ENCODE measurements at places on chromosomes 5 and 9.

- DNase-seq, result no peak
Measured at GRCh38 chr9:72149231-72149975, at the start of gene GDA. GDA (plus strand) TSS chr9:72149440; CDS start chr9:72149560, 120 bp downstream.

DNA sequence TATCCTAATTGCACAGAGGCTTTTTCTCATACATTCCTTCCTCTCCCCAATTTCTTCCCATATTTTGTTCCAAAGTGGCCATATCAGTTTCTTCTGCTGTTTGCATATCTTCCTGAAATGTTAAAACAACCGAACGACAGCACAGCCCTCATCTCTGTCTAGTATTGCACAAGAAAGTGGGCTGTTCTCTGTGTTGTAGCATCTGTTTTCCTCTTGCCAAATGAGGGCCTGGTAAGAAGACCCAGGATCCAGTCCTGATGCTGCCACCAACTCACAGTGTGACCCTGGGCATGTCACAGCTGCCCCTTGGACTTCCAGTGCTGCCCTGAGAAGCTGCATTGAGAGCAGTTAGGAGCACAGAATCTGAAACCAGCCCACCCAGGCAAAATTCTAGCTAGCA, 4.1 kb downstream of the SLC31A2 start:
- DNase-seq, result no peak

GRCh38 chr5:177368869-177369644, 11.3 kb downstream of the RGS14 start:
- no peak for DNase-seq

DNA sequence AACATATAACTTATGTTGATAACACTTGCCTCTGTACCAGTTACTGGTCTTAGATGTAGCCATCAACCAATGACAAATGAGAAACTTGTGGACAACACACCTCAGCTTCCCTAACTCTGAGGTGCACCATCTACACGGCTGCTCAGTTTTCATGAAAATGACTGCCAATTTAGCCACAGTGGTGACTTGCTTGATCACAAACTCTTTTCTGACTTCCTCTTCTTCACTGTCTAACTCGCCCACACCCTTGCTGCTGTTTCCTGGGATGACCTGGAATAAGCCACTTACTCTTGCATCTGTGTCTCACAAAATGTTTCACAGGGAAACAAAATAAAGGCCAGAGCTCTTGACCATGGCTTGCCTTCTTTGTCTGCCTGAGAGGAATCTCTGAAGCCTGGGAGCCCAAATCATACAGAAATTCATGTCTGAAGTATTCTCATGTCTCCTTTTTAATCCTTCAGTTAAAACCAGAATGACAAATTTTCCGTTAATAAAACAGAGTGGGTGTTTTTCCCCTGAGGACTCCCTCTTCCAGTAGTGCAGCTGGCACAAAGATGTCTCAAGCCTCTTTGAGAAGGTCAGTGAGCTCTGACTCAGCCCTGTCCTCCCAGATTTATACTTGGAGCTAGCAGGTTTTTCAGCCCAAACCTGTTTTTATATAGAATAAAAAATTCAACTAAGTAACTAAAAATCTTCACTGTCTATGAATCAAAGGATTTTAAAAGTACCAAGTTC, 126.5 kb upstream of the PAM start:
- DNase-seq, result no peak

DNA sequence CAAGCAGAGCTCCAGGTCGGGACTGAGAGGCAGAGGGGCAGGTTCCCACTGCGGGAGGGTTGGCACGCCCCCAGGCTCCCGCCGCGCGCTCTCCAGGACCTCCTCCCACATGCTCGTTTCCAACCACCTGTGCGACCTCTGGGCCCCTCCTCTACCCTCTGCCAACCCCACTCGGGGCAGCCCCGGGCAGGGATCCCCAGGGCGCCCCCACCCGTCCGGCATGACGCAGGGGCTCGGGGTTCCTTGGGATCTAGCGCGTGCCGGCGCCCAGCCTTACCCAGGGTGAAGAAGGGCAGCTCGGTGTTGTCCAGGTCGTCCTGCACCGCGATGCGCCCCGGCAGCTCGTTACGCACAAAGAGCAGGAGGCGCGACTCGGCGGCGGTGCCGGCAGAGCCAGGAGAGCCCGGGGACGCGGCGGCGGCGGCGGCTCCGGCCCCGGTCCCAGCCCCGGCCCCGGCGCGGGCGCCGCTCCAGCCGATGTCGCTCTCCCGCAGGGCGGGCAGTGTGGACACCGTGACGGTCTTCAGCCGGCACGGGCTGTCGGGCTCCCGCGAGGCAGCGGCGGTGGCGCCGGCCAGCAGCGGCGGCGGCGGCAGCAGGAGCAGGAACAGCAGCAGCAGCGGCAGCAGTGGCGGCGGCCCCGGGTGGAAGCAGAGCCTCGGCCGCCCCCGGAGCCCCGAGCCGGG, 494 bp downstream of the ASTN2 start:
- DNase-seq, result no peak

DNA sequence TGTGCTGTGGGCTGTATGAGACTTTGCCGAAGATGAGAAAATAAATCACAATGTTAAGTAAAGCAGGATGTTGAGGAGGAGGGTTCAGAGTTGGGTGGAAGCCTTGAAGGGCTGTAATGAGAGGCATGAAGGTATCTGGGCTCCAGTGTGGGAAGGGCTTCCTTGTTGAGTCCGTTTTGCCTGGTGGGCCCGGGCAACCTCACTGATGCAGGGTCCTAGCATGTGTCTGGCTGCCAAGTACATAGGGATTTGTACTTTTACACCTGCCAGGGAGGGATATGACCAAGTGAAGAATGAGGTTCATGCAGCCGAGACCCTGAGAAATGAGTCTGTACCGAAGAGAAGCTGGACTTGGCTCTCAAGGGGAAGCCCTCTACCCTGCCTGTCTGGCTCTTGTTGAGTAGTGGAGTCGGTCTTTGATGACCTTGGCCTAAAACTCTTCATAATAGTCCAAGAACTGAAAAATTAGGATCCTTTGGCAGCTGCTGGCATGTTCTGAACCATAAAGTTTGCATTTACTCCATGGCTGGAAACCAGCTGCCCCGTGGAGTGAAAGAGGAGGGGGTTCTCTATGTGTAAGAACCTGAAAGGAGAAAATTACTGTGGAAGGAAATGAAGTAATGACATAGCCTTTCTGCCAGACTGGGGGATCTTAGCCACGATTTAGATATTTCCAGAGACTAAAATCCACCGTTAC, 59.0 kb upstream of the DPYSL3 start:
- peak; percentile 11 for DNase-seq

GRCh38 chr5:126599499-126599898, 1.2 kb upstream of the PHAX start:
- no peak for DNase-seq

- no peak for DNase-seq
Measured at GRCh38 chr5:134029156-134029555, 24.4 kb upstream of the VDAC1 start.

GRCh38 chr5:2284678-2285077, 402.0 kb upstream of the IRX4 start:
- no peak for DNase-seq

DNA sequence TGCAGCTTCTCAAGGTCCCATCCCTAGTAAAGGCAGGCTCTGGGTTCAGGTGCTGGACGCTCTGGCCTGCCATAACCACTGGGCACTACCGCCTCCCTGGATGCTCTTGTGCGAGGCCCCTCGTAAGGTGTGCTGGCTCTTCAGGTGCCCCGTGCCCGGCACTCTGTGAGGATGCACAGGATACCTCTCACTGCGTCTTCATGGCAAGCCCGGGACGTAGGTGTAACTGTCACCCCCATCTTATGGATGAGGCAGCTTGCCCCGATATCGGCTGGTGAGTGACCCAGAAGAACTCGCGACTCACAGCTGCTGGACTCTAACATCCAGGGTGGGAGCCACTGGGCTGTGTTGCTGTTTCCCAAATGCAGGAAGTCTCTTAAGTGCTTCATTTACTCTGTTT, 79.0 kb downstream of the GTF3C4 start:
- no peak for DNase-seq

Data from NCI-H446 treated with DMSO at 0.1 percent for 48 hours (cell line).